ENCODE measurements at places on chromosomes 5 and 9. TPM values are rescaled to one million over a fixed set of nuclear protein-coding genes. Genes with fewer than 3 reads are reported as not detected.
A peak's percentile ranks its signal among the peaks of the same experiment; 100 is the strongest.

DNA sequence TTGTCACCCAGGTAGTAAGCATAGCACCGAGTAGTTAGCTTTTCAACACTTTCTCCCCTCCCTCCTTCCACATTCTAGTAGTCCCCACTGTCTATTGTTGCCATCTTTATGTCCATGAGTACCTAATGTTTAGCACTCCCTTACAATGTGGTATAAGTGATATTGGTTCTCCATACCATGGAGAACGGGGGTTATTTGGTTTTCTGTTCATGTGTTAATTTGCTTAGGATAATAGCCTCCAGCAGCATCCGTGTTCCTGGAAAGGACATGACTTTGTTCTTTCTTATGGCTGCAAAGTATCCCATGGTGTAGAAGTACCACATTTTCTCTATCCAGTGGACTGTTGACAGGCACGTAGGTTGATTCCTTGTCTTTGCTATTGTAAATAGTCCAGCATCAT, 353.9 kb downstream of the ADGRV1 start:
- no peak for DNase-seq

- DNase-seq, result no peak
Measured at GRCh38 chr9:69388596-69388995, 63.6 kb downstream of the ENTREP1 start.

DNA sequence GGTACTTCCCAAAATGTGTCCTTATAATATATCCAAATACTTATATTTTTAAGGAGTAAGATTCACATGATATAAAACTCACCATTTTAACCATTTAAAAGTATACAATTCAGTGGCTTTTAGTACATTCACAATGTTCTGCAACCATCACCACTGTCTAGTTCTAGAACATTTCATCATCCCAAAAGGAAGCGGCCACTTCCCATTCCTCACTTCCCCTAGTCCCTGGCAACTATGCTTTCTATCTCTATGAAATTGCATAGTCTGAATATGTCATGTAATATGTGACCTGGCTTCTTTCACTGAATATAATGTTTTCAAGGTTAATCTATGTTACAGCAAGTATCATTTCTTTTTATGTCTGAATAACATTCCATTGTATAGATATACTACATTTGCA, 615.1 kb upstream of the SGCD start:
- DNase-seq, result no peak

GRCh38 chr9:2967766-2968165, 123.9 kb upstream of the PUM3 start:
- DNase-seq, result peak; percentile 69

DNA sequence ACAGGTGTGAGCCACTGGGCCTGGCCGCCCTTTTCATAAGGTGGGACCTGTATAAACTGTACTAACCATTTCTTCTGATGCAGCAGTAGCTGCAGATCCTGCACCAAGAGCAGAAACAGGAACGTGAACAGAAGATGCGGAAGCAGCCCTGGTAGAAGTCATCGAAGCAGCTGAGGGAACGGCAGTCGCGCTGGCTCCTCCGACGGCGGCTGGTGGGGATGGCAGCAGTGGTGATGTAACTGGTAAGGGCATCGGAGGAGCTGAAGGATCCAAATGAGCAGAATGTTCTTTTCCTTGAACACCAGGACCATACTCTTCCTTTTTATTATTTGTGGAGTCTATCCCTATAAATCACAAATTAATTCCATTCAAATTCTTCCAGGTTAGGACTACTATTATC, 32.1 kb downstream of the POC5 start:
- no peak for DNase-seq

- no peak for DNase-seq
Measured at GRCh38 chr5:151591144-151591819, at the start of gene FAT2. FAT2 (minus strand) TSS chr5:151591331; CDS start chr5:151568931, 22,400 bp downstream.

- no peak for DNase-seq
Measured at GRCh38 chr9:124441291-124441690, 9.0 kb upstream of the ADGRD2 start.

- no peak for DNase-seq
Measured at GRCh38 chr5:176948458-176948857, 49.3 kb upstream of the HK3 start.

- DNase-seq, result peak; percentile 55
Measured at GRCh38 chr5:146079695-146080373, 25.5 kb downstream of the PLAC8L1 start.

DNA sequence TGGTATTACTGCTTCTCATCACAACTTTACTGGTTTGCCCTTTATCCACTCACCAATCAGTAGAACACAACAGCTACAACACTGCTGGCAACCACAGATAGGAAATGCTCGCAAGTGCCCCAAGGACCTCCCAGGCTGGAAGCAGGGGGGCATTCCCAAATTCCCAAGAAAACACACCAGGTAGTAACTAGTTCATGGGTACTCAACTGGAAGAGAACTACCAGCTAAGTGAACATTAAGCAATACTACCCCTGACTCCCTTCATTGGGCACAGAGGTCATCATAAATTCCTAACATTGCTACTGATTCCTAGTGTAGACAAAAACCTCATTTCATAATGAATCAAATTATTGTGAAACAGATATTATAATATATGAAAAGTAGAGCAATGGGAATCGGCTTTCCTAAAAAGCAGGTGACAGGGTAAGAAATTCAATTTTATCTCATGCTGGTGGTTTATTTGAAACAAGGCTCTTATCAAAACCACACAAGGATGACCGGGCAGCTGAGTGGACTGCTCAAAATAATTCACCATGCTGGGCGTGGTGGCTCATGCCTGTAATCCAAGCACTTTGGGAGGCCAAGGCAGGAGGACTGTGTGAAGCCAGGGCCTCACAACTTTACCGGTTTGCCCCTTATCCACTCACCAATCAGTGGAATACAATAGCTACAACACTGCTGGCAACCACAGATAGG, 81.6 kb downstream of the TLE1 start:
- DNase-seq, result no peak

DNA sequence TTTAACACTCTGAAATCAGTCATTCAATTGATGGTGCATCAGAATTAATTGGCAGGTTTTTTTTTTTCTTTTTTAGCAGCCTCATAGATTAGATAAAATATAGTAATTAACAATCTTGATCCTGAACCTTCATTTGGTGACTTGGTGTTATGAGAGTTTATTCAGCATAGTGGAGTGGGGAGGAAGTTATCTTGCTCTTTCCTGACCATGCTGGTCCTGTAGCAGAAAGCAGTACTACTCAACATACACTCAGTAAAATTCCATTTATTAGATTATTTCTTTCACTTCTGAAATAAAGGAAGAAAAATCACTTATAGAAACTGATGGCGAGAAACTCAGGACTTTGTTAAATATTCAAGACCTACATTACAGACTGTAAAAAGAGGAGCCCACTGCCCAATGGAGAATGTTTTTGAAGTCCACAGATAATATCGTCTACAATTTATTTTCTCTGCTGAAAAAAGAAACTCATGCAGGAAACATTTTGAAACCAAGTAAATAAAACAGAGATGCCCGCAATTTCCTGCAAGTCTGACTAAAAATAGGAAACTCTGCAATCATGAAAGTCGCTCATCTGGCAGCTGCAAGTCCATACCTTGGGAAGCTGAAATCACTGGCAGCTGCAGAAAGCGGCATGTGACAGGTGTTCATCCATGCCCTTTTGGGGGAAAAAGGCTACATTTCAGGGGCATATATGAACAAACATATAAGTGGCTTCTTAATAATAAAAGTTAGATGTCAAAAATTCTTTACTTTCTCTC, 233.2 kb upstream of the RFX3 start:
- no peak for DNase-seq

GRCh38 chr5:73865315-73865714, 239.3 kb downstream of the ARHGEF28 start:
- DNase-seq, result no peak

DNA sequence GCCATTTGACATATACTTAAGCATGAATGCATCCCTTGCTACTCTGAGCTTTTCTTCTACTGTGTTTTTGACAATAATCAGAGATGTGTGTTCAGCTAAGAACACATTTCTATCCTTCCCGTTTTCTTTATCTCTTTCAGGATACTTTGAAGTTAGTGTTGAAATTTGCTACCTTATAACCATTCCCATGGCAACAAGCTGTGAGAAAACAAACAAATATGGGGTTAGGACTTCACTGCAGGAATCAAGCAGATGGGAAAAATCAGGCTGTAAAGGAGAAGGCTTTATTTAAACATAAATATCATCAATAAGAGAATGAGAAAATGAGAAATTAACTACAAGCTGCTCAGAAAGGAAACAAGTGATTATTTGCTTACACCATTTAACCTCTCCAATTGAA, 35.2 kb downstream of the ZCCHC9 start:
- DNase-seq, result no peak

- peak; percentile 83 for DNase-seq
Measured at GRCh38 chr5:151083081-151083676, 2.3 kb upstream of the TNIP1 start.

GRCh38 chr9:114250648-114251047, 72.2 kb upstream of the ORM1 start:
- no peak for DNase-seq

DNA sequence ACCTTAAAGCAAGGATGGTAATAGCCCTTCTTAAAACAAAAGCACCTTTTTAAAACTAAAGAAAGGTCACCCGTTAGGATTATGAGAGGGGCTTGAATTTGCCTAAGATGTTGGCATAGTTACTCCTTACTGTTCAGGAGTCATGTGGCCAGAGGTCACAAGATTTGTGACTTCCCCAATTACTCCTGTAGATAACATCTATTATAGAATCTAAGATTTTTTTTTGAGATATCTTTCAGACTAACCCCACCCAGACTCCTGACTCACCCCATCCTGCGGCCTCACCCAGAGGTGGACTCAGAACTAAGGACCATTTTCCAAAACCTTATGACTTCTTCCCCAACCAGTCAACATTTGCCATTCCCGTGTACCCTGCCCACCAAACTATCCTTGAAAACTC, 2.4 kb downstream of the CD180 start:
- DNase-seq, result no peak

DNA sequence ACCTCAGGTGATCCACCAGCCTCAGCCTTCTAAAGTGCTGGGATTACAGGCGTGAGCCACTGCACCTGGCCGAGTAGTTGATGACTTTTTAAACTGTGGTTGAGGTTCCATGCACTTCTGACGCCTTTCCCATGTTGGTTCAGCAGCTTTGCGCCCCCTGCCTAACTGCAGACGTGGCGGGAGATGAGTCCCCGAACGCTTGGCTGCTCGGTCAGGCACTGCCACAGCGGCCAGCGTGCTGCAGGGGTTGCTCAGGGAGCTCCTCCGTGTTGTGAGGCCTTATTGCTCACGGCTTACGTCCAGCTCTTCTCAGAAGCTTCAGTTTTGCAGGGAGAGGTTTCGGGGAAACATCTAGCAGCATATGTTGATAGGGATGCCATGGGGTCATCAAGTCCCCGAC, 35.3 kb downstream of the HABP4 start:
- DNase-seq, result no peak

DNA sequence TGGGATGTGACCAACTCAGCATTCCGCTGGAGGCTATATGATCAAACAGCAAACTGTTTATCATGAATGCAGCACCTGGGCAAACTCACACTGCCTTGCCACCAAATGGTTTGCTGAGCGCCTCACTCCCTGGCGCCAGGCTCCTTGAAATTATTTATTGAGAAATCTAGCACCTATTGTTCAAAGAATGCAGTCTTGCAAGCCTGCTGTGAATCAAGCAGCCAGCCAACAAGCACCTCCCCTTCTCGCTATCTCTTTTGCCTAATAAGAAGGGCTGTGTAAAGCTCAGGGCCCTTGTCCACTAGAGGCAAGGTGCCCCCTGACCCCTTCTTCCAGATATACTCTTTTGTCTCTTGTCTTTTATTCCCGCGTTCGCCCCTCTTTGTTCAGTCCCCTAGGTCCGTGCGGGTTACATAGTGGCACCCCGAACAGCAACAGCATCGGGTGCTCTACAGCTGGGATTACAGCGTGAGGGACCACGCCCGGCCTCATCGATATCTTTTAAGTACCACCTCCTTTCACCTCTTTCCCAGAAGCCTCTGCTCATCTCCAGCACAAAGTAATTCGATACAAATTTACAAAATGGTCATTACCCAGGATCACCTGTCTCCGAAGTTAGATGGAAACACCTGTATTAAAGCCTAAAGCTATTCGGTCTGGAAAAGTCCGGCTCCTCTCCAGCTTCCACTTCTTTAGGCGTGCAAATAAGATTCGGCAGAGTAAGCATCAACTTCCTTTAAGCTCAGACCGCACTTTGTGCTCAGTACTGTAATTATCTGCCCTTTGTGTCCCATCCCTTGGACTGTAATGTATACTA, 896 bp downstream of the RIGI start:
- DNase-seq, result peak; percentile 20

GRCh38 chr5:41856644-41857491, 13.4 kb downstream of the OXCT1 start:
- DNase-seq, result peak; percentile 22

The LHX3 gene
- not detected for total RNA-seq

The PCDHGA8 gene
- total RNA-seq, result 0.07 TPM

The CSF1R gene
- not detected for total RNA-seq

The TCF7 gene
- total RNA-seq, result 0.88 TPM

The SLC4A9 gene
- total RNA-seq, result 0.04 TPM
